Activated T-cell treated with anti-CD3 and anti-CD28 coated beads, Interleukin-2, amount 50 U/mL, for 72 hours (primary cell): ENCODE measurements at places on chromosomes 6 and 20.

GRCh38 chr6:40947876-40948526 lies 91.0 kb downstream of the UNC5CL start:
- no peak for DNase-seq

DNA sequence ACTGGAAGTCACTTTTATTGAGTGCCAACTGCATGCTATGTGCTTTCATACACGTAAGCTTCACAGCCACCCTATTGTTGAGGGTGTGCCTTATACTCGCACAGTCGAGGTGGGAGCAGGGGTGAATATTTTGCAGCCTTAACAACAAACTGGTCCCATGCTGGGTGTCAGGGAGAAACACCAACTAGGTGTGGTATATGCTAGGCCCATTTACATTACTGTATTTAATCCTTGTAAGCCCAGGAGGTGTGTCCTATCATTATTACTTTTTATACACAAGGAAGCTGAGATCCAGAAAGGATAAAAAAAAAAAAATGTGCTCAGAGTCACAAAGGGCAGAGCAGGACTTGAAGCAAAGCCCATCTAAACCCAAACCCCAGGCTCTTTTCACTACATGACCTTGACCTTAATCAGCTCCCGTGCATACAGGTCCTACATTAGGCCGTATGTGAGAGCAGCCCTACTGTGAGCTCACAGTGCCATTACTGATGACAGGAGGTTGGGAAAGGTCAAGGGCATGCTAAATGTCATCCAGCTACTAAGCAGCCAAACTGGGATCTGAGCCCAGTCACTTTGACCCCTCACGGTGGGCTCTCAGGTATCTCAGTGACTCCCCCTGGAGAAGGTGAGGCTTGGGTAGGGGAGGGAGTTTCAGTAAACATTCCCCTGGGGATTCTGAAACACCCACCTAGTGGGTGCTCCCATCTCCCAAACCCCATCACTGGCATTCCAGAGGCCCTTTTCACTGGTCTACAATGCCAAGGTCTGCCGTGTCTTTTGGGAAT lies 61.7 kb downstream of the BFSP1 start:
- no peak for DNase-seq

GRCh38 chr20:16437387-16437996 lies 135.8 kb downstream of the KIF16B start:
- no peak for DNase-seq

DNA sequence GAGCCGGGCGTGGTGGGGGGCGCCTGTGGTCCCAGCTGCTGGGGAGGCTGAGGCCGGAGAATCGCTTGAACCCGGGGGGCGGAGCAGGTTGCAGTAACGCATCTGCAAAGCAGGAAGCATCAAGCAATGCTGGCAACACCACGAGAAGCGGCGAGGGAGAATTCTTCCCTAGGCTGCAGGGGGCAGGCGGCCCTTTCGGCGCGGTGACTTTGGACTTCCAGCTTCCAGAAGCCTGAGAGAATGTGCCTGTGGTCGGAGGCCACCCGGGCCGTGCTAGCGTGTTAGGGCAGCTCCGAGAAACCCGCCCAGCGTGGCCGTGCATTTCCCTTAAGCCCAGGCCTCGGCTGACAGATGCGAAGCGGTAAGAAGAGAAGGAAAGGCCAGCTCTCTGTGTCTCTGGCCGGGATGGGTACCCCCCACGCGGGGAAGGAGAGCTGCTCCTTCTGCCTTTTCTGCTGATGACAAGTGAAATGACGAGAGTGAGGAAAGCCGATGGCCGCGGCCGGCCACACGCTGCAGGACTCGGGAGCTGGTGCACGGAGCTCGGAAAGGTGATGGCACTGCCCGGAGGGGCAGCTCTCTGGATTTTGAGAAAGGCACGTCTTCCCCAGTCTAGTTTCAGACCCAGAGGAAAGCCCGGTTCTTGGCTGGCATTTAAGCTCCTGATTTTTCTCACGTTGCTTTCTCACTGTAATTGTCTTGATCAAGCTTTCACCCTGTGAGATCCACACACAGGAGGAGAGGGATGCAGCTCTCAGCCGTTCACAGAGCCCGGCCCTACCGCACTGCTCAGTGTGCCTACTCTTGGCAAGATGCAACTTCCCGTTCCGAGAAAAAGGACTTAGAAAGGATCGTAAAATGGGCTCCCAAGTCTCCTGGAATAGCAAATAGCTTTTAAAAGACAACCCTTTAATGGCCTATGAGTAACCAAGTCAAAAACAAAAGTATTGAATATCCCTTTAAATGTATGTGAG lies 68.3 kb upstream of the EXOC2 start:
- DNase-seq = no peak

GRCh38 chr6:158324136-158324535 lies 11.9 kb downstream of the TULP4 start:
- DNase-seq = no peak

DNA sequence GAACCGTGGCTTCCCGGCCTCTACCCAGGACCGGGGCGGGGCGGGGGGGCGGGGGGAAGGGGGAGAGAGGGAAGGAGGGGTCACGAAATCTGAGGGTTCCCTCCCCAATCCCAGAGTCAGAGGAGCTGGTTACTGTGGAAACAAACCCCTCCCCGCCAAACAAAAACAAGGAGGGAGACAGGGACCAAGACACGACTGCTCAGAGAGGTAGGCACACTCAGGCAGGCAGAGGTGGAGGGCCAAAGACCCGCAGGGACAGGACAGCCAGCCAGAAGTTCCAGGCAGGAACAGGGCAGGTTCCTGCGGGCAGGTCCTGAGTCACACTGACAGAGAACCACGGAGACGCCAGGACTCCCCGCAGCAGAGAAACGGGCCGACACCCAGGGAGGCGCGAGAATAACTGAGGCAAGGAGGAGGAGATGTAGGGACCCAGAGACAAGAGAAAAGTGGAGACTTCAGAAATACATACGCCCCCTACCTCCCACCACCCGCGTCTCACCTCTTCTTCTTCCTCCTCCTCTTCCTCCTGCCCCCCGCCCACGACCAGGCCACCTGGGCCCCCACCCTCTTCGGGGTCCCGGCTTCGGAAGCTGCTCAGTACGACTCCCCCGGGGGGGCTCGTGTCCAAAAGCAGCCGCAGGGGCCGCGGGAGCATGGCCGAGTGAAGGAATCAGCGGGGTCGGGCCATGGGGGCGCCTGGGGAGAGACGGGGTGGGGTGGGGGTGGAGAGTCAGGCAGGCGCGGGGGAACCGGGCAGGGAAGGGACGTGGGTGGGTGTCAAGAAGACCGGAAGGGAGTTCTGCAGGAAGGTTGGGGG lies 578 bp downstream of the RGL2 start:
- DNase-seq = peak; percentile 60

- no peak for DNase-seq
Observed at GRCh38 chr6:151389618-151390275, 1.6 kb downstream of the ZBTB2 start.

- no peak for DNase-seq
Observed at GRCh38 chr6:147297663-147298316, 93.6 kb downstream of the STXBP5 start.

GRCh38 chr6:572596-573265 lies 84.2 kb downstream of the HUS1B start:
- DNase-seq = no peak

- no peak for DNase-seq
Observed at GRCh38 chr6:123780021-123780420, 23.6 kb upstream of the NKAIN2 start.

GRCh38 chr20:15596220-15596890 lies 976.9 kb downstream of the KIF16B start:
- no peak for DNase-seq

GRCh38 chr20:19672498-19672897 lies 85.6 kb upstream of the RIN2 start:
- DNase-seq = no peak

GRCh38 chr6:166176106-166176505 lies 8.5 kb upstream of the TBXT start:
- DNase-seq = no peak
